ENCODE measurements at places on chromosomes 5 and 9.

DNA sequence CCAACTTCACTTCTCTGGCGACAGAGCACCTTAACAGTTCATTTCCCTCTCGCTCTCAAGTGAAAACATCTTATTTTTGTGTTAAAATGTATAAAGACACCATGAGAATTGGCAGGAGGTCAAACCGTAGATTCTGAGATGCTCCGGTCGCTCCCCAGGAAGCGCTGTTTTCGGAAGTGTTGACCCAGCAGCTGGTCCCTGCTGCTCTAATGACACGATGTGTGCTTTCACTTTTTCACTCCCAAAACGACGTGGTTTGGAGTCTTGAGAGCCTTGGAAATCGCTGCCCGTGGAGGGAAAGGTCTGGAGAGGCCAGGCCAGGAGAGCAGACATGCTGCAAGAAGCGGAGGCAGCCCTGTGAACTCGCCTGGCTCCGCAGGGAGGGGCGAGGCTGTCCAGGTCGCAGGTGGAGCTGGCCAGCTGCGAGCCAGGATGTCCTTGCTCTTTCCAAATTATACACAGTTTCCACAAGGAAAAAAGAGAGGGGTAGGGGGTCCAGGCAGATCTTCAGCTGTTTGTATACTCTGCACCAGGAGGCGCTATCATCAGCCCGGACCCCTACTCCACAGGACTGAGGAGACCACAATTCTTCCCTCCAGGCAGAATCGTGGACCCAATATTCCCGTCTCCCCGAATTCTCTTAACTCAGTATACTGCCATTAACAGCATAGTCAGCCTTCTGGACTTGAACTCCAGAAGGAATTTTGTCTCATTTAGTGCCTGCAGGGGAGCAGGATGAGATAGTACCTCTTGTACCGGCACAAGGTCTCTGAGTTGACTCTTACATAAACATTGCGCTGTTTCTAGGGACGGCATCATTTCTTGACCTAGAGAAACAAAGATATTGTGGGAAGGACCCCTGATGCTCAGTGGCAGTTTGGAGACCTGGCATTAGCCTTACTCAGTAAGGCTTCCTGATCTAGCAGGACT is 248.6 kb upstream of the ANKRD55 start:
- H3K36me3 ChIP-seq: no peaks in the 10 kb centered on the region
- DNase-seq: no peak
- H3K4me1 ChIP-seq: peaks cover 2% of the 10 kb centered on the region
- peaks cover 3% of the 10 kb centered on the region for H3K27me3 ChIP-seq
- peak overlapping the region; percentile 34 for H3K4me3 ChIP-seq

- DNase-seq: no peak
- no peaks in the 10 kb centered on the region for H3K36me3 ChIP-seq
- H3K27ac ChIP-seq: no peak overlapping the region
- no peak overlapping the region for H3K4me3 ChIP-seq
- H3K4me1 ChIP-seq: no peaks in the 10 kb centered on the region
Observed at GRCh38 chr5:39580702-39581453, 156.1 kb upstream of the DAB2 start.

DNA sequence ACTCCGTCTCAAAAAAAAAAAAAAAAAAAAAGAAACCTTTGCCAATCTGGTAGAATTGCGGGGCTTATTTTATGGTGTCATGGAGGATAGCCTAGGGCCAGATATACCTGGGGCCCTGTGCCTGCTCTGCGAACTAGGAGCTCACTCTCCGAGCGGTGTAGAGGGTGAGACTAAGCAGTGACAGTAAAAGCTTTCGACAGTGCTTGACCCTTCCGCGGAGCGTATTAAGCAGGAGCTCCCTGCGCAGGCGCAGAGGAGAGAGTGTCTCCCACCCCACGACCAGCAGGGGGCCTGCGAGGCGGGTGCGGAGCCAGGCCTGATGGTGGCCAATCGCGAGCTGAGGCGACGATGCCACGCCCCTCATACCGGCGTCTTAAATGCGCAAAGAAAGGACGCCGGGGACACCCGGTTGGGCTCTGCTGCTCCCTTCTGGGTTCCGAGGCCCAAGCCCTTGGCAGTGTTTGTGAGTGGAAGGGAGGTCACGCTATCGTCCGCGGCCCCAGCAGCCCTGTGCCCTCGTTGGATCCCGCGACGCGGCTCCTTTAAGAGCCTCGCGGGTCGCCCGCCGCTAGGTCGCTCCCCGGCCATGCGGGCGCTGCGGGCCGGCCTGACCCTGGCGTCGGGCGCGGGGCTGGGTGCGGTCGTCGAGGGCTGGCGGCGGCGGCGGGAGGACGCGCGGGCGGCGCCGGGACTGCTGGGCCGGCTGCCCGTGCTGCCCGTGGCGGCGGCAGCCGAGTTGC is at the start of gene ENDOG:
ENDOG (plus strand) TSS at position 402 of the 740 bp plus-strand sequence; CDS start at position 587, 185 bp downstream.
- H3K4me3 ChIP-seq: peak within 1 kb of the TSS; percentile 60
- H3K36me3 ChIP-seq: peaks cover 12% of the 10 kb centered on the region
- no peak within 1 kb of the TSS for H3K27ac ChIP-seq
- H3K4me1 ChIP-seq: no peaks in the 10 kb centered on the region
- no peaks in the 10 kb centered on the region for H3K27me3 ChIP-seq

GRCh38 chr9:108412755-108413154 is 443.0 kb downstream of the ACTL7B start:
- H3K27ac ChIP-seq: no peak overlapping the region
- no peaks in the 10 kb centered on the region for H3K27me3 ChIP-seq
- no peaks in the 10 kb centered on the region for H3K36me3 ChIP-seq

GRCh38 chr5:177133096-177133852 is at the start of gene NSD1:
Gene NSD1 (plus strand): TSS chr5:177133773. CDS start chr5:177135104, 1,331 bp downstream.
- H3K27me3 ChIP-seq: no peaks in the 10 kb centered on the region
- no peak within 1 kb of the TSS for H3K27ac ChIP-seq
- peak within 1 kb of the TSS; percentile 89 for H3K4me3 ChIP-seq
- DNase-seq: peak; percentile 91
- H3K36me3 ChIP-seq: peaks cover 4% of the 10 kb centered on the region
- peaks cover 3% of the 10 kb centered on the region for H3K4me1 ChIP-seq

DNA sequence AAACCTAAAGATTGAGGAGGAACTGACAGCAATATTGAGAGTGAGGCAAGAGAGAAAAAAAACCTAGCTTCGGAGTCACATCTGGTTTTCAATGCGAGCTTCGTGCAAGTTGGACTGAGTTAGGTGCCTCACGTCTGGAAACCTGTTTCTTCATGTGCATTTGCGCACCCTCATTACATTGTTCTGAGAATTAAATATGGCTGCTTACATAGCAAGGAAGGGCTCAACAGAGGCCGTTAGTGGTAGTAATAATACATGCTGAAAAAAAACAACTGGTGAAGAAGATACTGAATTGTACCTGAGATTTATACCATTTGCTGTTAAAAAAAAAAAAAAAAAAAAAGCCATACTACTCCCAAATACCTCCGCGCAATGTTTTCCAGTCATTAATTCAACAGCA is 18.6 kb downstream of the DNAJA1 start:
- no peaks in the 10 kb centered on the region for H3K4me1 ChIP-seq
- H3K36me3 ChIP-seq: peaks cover 6% of the 10 kb centered on the region
- DNase-seq: no peak
- H3K4me3 ChIP-seq: peak overlapping the region; percentile 44

GRCh38 chr5:81161012-81161601 is 72.0 kb upstream of the CKMT2 start:
- H3K36me3 ChIP-seq: no peaks in the 10 kb centered on the region
- no peak overlapping the region for H3K27ac ChIP-seq
- DNase-seq: no peak

DNA sequence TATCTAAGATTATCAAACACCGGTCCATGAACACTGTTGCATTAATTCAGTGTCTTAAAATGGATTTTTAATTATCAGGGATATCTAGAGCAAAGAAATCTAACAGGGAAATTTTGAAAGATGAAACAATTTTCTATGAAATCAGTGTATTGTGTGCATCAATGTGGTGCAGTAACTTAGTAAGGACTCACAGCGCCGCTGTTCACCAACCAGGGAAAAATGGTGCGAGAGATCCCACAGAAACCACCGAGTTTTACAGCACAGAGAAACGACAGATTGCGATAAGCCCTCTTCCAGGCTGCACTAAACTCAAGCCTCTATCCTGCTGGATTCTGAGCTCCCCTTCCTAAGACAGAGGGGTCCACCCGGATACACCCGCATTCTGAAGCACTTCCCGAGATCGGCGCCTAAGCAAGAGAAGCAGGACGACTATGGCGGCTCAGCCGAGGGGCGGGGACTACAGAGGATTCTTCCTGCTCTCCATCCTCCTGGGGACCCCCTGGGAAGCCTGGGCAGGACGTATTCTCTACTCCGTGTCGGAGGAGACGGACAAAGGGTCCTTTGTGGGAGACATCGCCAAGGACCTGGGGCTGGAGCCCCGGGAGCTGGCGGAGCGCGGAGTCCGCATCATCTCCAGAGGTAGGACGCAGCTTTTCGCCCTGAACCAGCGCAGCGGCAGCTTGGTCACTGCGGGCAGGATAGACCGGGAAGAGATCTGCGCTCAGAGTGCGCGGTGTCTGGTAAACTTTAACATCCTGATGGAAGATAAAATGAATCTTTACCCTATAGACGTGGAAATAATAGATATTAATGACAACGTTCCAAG is at the start of gene PCDHGA7:
PCDHGA7 (plus strand) TSS at position 274 of the 826 bp plus-strand sequence; CDS start at position 432, 158 bp downstream.
- no peaks in the 10 kb centered on the region for H3K36me3 ChIP-seq
- H3K27me3 ChIP-seq: no peaks in the 10 kb centered on the region
- no peaks in the 10 kb centered on the region for H3K4me1 ChIP-seq
- no peak for DNase-seq
- no peak within 1 kb of the TSS for H3K27ac ChIP-seq

DNA sequence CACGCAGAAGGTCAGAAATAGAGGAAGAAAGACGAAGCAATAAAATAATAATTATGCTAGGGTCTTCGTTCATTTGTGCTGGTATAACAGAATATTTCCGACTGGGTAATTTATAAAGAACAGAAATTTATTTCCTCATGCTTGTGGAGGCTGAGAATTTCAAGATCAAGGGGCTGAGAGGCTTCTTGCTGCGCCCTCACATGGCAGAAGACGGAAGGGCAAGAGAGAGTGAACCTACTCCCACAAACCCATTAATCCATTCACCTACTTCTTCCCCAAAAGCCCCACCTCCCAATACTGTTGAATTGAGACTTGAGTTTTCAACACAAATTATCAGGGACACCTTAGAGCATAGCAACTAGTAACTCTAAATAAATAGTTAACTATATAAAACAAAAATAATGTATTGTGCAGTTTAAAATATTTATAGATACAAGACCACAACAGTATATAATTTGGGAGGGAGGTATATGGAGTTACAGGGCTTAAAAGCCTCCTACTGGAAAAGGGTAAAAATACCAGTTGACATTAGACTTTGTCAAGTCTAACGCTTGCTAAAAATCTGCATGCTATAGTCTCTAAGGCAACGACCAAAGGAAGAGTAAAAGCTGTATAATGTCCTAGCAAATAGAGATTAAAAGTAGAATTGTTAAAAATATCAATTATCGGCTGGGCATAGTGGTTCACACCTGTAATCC is 40.3 kb upstream of the NAA35 start:
- DNase-seq: peak; percentile 52
- H3K27ac ChIP-seq: no peak overlapping the region
- H3K27me3 ChIP-seq: no peaks in the 10 kb centered on the region
- no peaks in the 10 kb centered on the region for H3K4me1 ChIP-seq

DNA sequence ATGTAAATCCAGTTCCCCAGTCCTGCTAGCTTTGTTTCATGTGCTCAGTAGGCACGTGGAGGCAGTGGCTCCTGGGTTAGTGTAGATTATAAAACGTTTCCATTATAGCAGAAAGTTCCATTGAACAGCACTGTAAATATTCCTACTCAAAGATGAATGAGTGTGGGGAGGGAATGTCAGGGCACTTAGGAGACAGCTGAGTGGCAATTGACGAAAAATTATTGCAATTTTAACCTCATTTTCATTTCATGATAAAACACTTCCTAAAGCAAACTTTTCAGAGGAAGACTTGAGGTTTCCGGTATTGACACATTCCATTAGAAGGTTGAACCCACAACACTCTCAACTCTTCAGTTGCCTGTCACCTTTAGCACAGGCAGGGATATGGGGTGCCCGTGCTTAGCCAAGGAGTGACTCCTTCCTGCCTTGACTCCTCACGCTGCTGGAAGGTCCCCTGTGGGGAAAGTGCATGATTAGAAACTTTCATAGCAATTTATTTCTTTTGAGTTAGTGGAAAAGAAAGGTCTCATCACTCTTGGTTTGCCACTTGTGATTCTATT is 41.2 kb downstream of the SLC46A2 start:
- no peak overlapping the region for H3K27ac ChIP-seq
- no peaks in the 10 kb centered on the region for H3K36me3 ChIP-seq
- no peaks in the 10 kb centered on the region for H3K27me3 ChIP-seq

DNA sequence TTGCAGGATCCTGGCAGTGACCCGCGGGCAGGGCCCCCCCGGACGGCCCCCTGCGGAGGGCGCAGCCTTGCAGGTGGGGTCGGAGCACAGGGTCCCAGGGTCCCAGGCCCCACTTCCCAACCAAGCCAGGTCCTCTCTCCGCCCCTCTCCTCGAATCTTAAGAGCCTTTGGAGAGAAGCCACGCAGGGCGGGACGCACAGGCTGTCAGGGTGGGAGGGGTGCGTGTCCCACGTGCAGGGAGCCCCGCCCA is 18.4 kb upstream of the EGFL7 start:
- H3K4me3 ChIP-seq: no peak overlapping the region
- H3K27ac ChIP-seq: no peak overlapping the region
- peaks cover 2% of the 10 kb centered on the region for H3K4me1 ChIP-seq
- H3K36me3 ChIP-seq: no peaks in the 10 kb centered on the region

DNA sequence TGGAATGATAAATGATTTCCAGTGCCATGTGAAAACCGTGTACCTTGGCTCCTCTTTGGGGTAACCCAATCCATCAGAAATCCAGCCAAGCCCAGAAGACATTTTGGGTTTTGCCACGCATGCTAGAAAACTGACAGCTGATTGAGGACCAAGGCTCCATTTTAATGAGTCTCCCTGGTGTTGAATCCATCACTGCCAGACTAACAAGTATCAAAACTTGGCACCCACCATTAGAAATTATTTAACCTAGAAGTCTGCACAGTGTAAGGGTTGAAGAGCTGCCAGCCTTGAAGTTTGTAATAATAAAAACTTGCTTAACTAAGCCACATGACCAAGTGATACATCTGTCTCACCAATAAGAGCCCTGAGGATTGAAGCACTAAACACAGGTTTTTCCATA is 369.9 kb downstream of the DNAH5 start:
- H3K36me3 ChIP-seq: no peaks in the 10 kb centered on the region
- H3K4me3 ChIP-seq: no peak overlapping the region
- no peaks in the 10 kb centered on the region for H3K4me1 ChIP-seq
- H3K27me3 ChIP-seq: no peaks in the 10 kb centered on the region

DNA sequence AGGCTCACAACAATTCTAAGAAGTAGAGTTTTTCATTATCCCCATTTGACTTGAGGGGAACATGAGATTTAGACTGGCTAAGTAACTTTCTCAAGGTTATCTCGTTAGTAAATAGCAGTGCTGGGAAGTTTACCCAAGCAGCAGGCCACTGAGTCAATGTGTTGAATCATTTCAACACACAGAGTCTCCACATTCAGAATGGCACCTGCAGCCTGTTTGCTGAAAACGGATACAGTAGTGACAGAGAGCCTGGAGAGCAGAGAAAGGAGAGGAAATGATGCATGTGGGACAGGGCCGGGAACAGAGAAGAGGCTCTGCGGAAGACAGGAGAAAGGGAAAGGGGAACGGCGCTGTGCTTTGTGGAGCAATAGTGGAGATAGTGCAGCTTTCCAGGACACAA is 33.5 kb upstream of the ZSWIM6 start:
- H3K36me3 ChIP-seq: no peaks in the 10 kb centered on the region
- H3K4me3 ChIP-seq: no peak overlapping the region
- no peaks in the 10 kb centered on the region for H3K4me1 ChIP-seq
- DNase-seq: no peak

- H3K36me3 ChIP-seq: no peaks in the 10 kb centered on the region
- DNase-seq: no peak
- H3K4me3 ChIP-seq: no peak overlapping the region
- no peak overlapping the region for H3K27ac ChIP-seq
- no peaks in the 10 kb centered on the region for H3K4me1 ChIP-seq
- no peaks in the 10 kb centered on the region for H3K27me3 ChIP-seq
Observed at GRCh38 chr5:68458416-68459021, 243.0 kb downstream of the PIK3R1 start.
